ENCODE measurements at places on chromosomes 12 and 14. TPM values are rescaled to one million over a fixed set of nuclear protein-coding genes. Genes with fewer than 3 reads are reported as not detected.

Gene FIGNL2
- 0.43 TPM for total RNA-seq

Gene WIF1
- not detected for total RNA-seq

Gene RFLNA
- under 0.01 TPM for total RNA-seq

Gene PRR4
- 0.17 TPM for total RNA-seq

Gene RNU6-7
- not detected for total RNA-seq

Gene ANKS1B
- total RNA-seq, result 0.26 TPM

Gene PLXNC1
- total RNA-seq, result 0.09 TPM

Gene CDCA3
- 2.7 TPM for total RNA-seq

Gene TBC1D30
- total RNA-seq, result 13.2 TPM

Gene FBXO34
- total RNA-seq, result 23.4 TPM

Gene PTPN6
- total RNA-seq, result 3.3 TPM

Gene CMKLR1
- total RNA-seq, result 0.09 TPM

Gene SYNE3
- 27.6 TPM for total RNA-seq

Gene AMIGO2
- total RNA-seq, result 1.3 TPM

Gene TAMALIN
- 32.4 TPM for total RNA-seq

Gene RIMKLB
- 34.6 TPM for total RNA-seq

Gene SLC6A12
- 0.26 TPM for total RNA-seq

Gene RAB15
- 4.8 TPM for total RNA-seq

Gene SLC10A1
- total RNA-seq, result not detected

Gene POP5
- total RNA-seq, result 24.3 TPM

Gene PLEKHH1
- total RNA-seq, result 0.11 TPM

Gene AQP2
- total RNA-seq, result not detected

Gene COX8C
- total RNA-seq, result not detected

Gene FZD10
- 1.8 TPM for total RNA-seq

Gene PZP
- total RNA-seq, result 0.11 TPM

Gene TEAD4
- total RNA-seq, result 18.4 TPM

Gene KRT78
- total RNA-seq, result not detected

Gene ESPL1
- total RNA-seq, result 1.3 TPM

Gene DIO2
- 0.09 TPM for total RNA-seq

Gene ESRRB
- total RNA-seq, result not detected

Gene CCDC175
- not detected for total RNA-seq

Gene NOS1
- not detected for total RNA-seq

Gene TPPP2
- total RNA-seq, result not detected

Gene ARMH4
- total RNA-seq, result 5.5 TPM

Gene IAPP
- total RNA-seq, result not detected

Gene RNFT2
- total RNA-seq, result 0.54 TPM

Gene ZNF641
- 1.5 TPM for total RNA-seq

Gene DTX1
- 2.9 TPM for total RNA-seq

Gene COQ10A
- total RNA-seq, result 8.6 TPM

Gene FGF6
- total RNA-seq, result not detected

Gene CLEC4A
- 0.43 TPM for total RNA-seq

Gene RIPK3
- 2.1 TPM for total RNA-seq

Gene IFNG-AS1
- not detected for total RNA-seq

Gene INHBC
- total RNA-seq, result not detected

Gene KRT73
- not detected for total RNA-seq

Gene NAA30
- total RNA-seq, result 17.7 TPM

Gene SNX6
- total RNA-seq, result 93.8 TPM

Gene MIPOL1
- total RNA-seq, result 8.9 TPM

Gene STYK1
- total RNA-seq, result 2.7 TPM

Gene LIN7A
- total RNA-seq, result 0.22 TPM

Gene PRPH
- not detected for total RNA-seq

Gene RERG
- not detected for total RNA-seq

Gene BTG1
- total RNA-seq, result 27.4 TPM

Gene OR6C2
- not detected for total RNA-seq
